ENCODE measurements at places on chromosomes 2 and 18.
A peak's percentile ranks its signal among the peaks of the same experiment; 100 is the strongest.

DNA sequence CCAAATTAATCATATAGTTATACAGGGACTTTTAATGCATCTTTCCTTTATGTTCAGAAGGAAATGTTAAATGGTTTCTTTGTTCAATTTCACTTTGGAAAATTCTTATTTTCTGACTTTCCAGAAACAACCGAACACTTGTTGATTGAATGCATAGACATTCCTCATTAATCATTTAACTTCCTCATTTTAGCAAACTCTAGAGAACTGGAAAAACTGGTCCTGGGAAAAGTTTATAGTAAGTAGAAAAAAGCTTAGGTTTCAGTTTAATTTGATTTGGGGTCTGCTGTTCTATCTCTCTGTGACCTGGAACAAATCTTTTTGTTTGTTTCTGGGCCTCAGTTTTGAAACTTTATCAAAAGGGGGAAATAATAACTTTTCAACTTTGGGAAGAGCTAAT lies 320.4 kb downstream of the CMPK2 start:
- DNase-seq = no peak

- peak; percentile 37 for DNase-seq
Measured at GRCh38 chr2:201128933-201129505, 13.1 kb downstream of the CFLAR start.

DNA sequence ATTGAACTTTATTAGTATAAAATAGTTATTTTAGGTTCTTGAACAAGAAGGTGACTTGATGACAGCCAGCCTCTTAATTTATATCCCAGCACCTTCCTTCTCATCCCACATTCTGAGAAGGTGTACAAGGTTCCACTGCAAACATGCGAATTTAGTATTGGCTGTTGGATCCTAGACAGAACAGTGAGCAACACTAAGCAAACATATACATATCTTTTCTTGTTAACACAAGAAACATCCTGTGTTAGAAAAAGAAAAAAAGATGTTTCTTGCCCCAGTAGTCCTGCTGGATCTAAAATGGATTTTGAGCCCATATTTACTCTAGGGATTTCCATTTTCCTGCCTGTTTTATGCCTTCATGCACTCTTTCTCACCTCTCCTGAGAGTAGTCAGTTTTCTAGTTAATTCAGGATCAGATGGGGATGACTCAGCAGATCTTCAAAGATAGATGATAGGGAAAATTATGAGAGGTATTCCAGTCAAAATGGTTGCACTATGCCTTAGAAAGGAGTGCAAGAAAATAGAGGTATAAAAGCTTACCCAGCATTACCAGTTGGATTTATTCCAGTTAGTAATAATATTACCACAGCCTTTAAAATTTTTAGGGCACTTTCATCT lies 336.5 kb downstream of the MEIS1 start:
- DNase-seq = no peak

- no peak for DNase-seq
Measured at GRCh38 chr18:55396267-55396905, 191.6 kb downstream of the TCF4 start.

DNA sequence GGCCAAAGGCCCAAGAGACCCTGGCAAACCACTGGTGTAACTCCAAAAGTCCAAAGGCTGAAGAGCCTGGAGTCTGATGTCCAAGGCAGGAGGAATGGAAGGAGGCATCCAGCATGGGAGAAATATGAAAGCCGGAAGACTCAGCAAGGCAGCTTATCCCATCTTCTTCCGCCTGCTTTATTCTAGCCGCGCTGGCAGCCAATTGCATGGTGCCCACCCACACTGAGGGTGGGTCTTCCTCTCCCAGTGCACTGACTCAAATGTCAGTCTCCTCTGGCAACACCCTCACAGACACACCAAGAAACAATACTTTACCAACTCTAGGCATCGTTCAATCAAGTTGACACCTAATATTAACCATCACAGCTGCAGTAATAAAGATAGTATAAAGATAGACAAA lies 34.1 kb downstream of the MAPK4 start:
- DNase-seq = no peak

DNA sequence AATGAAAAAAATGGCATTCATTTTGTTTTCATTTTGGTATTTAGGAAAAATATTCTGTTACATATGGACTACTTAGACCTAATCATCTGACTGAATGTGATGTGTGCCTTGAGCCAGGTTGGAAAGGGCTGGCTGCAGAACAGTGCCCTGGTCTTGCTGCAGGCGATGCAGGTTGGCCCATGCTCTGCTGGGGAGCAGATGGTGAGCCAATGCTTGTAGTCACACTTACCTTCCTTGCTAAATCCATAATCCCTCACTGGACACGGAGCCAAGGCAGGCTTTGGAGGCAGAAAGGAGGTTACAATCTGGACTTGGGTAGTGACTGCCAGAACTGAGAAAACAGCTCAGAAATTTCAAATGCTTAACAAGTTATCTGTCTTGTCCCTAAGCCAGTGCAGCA lies 228.7 kb downstream of the ARHGAP15 start:
- no peak for DNase-seq

DNA sequence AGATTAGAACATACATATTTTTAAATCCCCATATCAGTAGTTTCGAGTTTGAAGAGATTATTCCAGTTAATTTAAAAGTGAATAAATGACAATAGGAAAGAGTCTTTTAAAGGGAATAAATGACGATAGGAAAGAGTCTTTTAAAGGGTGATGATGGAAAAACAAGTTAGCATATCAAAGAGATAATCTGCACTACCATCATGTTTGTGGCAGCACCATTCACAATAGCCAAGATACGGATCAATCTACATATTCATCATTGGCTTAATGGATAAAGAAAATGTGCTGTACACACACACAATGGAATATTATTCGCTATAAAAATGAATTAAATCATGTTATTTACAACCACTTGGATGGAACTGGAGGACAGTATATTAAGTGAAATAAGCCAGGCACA lies 15.0 kb downstream of the ATG16L1 start:
- no peak for DNase-seq

DNA sequence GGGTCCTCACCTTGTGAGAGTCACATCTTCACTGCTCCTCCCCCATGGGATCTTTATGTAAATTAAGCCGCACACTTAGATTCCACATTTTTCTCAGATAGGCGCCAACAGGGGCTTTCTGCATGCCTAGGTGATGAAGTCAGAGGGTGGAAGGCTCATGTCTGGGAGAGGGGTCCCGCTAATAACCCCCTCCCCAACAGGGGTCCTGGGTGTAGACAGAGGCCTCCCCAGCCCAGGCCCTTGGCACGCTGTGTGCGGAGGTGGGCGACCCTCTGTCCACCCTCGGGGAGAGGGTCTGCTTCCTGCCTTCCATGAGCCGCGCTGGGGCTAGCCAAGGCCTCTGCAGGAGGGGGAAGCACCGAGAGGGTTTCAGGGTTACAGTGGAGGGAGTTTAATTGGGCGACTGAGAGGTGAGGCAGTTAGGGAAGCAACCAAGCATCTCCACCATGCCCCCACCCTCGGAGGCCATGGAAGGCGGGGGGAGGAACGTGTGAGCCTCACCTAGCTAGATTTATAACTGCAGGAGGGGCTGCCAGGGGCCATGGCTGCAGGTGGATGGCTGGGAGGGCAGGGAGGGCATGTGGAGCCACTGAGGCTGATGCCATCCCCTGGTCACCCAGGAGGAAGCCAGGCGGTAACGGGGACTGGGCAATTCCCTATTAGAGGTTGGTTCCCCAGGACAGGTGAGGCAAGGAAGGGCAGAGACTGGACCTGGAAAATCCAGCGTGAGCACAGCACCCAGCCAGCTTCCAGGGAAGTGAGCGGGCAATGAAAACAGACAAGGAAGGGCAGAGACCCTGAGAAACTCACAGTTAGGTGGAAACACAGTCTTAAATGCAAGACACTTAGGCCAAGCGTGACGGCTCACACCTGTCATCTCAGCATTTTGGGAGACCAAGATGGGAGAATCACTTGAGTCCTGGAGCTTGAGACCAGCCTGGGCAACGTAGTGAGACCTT lies 7.7 kb upstream of the PXDN start:
- DNase-seq = no peak

DNA sequence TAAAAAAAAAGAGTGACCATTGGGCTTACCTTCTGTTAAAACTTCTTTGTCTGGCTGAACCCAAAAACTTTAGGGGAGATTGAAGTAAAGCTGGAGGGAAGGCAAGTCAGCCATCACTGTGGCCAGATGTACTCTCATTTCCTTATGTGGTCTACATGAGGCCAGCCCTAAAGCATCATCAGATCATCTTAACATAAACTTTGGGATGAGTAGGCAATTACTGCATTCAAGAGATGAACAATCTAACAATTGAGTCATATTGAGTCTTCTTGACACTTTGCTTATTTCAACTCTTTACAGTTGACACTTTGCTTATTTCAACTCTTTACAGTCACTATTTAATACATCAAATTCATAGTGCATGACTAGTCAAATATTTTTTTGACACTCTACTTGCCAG lies 155.6 kb downstream of the QPCT start:
- no peak for DNase-seq

- DNase-seq = no peak
Measured at GRCh38 chr2:118841828-118842461, 5.5 kb downstream of the EN1 start.

- no peak for DNase-seq
Measured at GRCh38 chr18:6423289-6423688, 8.6 kb upstream of the L3MBTL4 start.

GRCh38 chr2:3536682-3537632 lies 17.6 kb upstream of the ADI1 start:
- no peak for DNase-seq

DNA sequence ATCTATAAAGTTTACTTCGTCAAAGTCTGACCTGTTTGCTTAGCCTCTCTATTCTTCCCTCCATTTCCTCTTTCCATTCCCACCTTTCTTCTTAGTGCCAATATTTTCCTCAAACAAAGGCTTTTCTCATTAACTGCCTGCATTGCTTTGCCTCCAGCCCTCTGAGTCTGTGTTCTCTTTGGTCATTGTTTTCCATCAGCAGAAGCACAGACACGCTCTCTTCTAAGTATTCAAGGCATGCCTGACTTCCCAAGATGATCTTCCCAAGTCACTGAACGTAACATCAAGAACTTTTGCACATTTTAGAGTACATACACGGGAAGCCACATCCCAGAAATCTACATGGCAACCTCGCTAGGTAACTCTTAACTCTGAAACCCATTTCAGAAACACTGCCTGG lies 32.6 kb upstream of the ANXA4 start:
- DNase-seq = no peak

GRCh38 chr2:158411748-158412147 lies 44.8 kb downstream of the CCDC148 start:
- DNase-seq = no peak

GRCh38 chr2:96407041-96407918 lies 71.7 kb downstream of the NCAPH start:
- DNase-seq = peak; percentile 66

DNA sequence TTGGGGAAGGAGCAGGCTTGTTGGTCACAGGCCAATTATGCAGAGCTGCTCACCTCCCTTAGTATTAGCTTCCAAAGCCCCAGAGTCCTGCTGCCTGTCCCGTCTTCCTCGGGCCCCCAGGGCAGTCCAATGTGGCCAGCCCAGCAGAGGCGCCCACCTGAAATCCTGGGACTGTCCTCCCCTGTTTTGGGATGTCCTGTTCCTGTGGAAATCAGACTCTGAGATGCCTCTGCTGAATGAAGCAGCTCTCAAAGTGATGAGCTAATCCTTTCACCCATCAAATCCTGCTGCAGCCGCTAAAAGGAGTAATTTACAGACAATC lies 105.3 kb downstream of the CABLES1 start:
- no peak for DNase-seq

DNA sequence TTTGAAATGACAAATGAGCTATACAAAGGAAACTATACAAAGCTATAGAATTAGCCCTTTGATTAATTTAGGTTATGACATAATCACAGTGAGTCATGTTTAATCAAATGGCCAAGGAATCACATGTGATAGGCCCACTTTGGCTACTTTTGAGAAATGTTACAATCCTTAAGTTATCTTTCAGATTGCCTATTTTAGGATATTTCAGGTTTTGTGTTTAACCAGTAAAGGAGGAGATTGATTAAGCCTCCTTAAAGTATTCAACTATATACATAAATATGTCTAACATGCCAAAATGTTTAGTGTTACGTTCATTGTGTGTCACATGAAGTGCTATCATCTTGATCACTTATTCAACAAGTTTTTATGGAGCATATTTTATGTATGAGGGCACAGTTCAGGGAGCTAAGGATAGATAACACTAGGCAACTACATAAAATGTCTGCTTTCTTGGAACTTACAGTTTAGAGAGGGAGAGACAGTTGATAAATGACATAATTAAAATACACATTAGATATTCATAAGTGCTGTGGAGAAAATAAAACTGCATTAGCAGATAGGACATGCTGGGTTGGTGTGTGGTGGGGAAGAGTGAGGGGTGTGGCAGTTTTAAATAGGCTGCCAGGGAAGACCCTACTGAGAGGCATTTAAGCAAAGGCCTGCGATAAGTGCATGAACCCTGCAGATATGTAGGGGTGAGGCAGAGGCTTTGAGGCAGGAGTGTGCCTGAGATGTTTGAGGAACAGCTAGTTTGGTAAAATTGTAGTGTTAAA lies 77.2 kb downstream of the LTBP1 start:
- no peak for DNase-seq

- DNase-seq = no peak
Measured at GRCh38 chr2:241096979-241097378, 5.1 kb downstream of the MTERF4 start.

DNA sequence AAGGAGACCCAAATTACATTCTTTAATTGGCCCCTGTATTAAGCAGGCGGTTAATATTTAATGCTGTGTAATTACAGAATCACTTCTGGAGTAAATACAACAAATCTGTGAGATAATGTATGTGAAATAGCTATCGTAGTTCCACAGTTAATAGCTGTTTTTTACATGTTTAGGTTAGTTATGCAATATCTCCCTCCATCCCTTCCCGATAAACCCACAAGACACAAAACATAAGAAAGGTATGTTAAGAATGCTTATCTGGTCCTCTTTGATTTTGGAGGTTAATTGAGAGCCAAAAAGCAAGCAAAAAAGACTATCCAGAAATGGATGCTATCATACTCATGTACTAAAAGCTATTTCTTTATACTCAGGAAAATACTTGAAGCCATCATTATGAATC lies 49.1 kb downstream of the ZNF638 start:
- DNase-seq = no peak

GRCh38 chr18:79980585-79980984 lies 7.8 kb downstream of the TXNL4A start:
- DNase-seq = no peak

Measured in hematopoietic multipotent progenitor cell treated with erythropoietin and hydrocortisone succinate and interleukin-3 and kit ligand, for 17 days (in vitro differentiated cells).